ENCODE measurements at places on chromosomes 7 and 10. TPM values are rescaled to one million over a fixed set of nuclear protein-coding genes. Genes with fewer than 3 reads are reported as not detected.
A peak's percentile ranks its signal among the peaks of the same experiment; 100 is the strongest.

GRCh38 chr10:53223851-53224250 lies 451.3 kb upstream of the MBL2 start:
- ATAC-seq = no peak

DNA sequence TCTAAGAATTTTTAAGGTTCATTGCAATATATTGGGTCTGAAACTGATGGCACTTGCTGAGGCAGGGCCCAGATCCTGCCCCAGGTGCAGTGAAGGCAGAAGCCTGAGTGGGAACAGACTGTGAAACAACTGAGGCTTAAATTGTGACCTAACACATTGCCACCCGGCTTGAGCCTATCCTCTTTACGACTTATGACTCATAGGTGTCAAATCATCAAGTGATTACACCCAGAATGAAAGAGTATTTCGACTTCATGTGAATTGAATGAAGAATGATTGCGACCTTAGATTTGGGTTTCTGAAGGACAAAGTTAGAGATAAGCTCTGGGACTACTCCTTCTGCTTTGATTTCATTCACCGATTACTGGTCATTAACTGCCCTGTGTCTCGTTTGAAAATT lies 200.9 kb downstream of the CREB5 start:
- ATAC-seq = no peak

DNA sequence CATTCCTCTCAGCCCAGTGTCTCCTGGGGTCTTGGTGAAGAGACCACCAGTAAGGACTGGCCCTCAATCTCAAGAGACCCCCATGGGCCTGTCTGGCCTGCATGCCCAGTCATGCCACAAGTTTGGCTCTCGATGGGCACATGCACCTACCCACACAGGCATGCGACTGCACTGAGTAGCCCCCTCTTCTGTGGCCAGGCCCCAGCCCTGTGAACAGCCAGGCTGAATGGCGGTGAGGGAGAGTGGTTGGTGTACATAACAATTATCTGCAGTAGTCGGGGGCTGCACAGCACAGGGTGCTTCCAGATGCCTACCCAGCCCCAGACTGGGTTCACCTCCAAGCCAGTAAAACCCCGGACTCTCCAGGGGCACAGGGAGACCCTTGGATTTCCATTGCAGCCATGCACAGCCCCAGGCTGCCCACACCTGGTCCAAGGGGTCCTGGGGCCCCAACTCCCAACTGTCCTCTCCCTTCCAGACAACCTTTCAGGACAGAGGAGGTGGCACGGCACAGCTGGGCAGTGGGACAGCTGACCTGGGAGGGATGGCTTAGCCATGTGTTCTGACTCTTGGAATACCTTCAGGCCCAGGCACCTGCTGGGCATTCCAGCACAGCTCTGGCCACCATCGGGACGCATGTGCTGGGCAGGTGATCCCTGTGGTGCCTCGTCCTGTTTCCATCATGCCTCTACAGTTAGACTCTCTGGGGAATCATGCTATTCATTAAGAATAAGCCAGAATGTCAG lies 21.0 kb upstream of the CSGALNACT2 start:
- ATAC-seq = no peak

GRCh38 chr10:3108033-3108432 lies 40.7 kb downstream of the PFKP start:
- ATAC-seq = no peak

Gene SKIDA1
- 0.06 TPM for total RNA-seq

Gene ETV1
- 1.7 TPM for total RNA-seq

- ATAC-seq = no peak
Observed at GRCh38 chr7:133139801-133140200, 57.9 kb upstream of the CHCHD3 start.

GRCh38 chr10:97497572-97498075 lies 598 bp downstream of the MMS19 start:
- ATAC-seq = peak; percentile 58

GRCh38 chr7:157423348-157423747 lies 86.5 kb downstream of the DNAJB6 start:
- ATAC-seq = no peak

Gene PON1
- not detected for total RNA-seq

- no peak for ATAC-seq
Observed at GRCh38 chr10:3395041-3395440, 222.5 kb upstream of the PITRM1 start.

DNA sequence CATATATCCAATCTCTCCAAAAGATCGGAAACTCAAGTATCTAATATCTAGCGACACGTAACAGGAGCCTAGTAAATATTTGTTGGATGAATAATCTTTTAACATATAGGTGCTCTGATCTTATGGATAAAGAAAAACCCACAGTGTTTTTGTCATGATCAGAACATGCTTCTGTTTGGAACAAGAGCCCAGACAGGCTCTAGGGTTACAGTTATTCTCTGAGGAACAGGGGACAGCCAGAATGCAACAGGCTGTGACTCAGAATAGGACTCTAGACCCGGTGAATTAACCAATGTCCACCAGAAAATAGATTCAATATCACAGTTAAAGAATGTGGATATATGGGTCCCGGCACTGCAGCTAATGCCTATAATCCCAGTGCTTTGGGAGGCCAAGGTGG lies 296.1 kb upstream of the FZD8 start:
- ATAC-seq = no peak

- no peak for ATAC-seq
Observed at GRCh38 chr7:43295429-43295828, 183.0 kb downstream of the HECW1 start.

Gene VSTM4
- 0.06 TPM for total RNA-seq

- no peak for ATAC-seq
Observed at GRCh38 chr7:123751821-123752220, 3.0 kb upstream of the WASL start.

Gene IGF2BP3
- total RNA-seq = 0.67 TPM

DNA sequence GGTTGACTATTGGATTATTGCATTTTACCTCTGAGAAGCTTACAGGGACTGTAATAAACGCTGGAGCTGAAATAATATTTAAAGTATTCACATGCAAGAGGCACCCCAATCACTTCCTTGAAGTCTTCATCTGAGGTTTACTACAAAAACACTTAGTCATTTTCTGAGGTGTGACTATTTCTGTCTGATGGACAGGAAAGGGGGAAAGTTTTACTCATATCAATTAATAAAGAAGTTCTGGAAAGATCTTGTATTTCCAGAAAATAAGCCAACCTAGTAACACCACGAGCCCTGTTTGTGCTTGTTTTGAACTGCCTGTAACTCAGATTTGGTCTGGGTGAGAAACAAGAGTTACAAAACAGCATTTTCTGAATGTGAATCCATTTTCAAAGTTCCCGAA lies 63.9 kb upstream of the PRKCQ start:
- peak; percentile 67 for ATAC-seq

Gene PHYHIPL
- not detected for total RNA-seq

DNA sequence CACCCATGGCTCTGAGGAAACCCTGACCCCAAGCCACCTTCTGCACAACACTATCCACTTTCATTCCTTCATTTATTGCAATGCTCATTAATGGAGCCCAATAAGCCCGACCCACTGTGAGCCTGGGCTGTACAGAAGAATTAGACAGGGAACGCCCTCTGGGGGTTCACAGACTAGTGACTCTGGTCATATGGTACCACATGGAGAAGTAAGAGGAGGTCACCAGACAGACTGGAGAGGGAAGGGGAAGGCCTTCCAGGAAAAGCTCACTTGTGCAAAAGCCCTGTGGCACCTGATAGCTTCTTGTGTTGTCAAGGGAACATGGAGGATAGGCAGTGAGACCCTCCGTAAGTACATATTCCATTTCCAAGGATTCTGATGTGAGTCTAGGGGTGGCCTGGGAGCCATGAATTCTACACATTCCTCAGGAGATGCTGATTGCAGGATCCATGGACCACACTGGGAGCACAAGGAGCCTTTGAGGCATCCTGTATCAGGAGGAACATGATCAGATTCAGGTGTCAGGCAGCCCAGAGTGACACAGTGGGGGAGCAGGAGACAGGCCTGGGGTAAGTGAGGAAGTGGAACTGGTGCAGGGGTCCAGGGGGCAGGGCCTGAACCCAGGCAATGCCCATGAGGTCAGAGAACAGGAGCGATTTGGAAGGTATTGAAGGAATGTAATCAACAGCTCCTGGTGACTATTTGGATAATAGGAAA lies 19.9 kb downstream of the TMEM72 start:
- no peak for ATAC-seq

DNA sequence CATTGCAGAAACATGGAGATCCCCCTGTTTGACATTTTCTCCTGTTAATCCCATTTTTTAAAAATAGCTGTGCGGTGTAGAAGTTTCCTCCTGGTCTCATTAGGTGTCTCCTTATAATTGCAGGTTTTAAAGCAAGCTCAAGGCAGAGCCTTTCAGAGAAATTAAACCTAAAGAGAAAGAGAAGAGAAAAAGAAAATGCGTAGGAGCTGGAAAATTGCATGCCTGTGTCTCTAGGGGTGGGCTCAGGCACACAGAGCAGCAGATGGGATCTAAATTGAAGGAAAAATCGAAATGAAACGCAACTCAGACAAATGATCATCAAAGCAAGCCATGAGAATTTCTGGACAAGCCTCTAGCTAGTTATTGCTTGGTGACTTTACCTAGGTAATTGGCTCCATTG lies 40.1 kb downstream of the GPR26 start:
- no peak for ATAC-seq

Gene LRIT1
- not detected for total RNA-seq

- peak; percentile 46 for ATAC-seq
Observed at GRCh38 chr7:115462301-115463015, 540.6 kb downstream of the MDFIC start.

Gene DENND2A
- total RNA-seq = not detected

Gene MYPN
- total RNA-seq = 1.1 TPM

DNA sequence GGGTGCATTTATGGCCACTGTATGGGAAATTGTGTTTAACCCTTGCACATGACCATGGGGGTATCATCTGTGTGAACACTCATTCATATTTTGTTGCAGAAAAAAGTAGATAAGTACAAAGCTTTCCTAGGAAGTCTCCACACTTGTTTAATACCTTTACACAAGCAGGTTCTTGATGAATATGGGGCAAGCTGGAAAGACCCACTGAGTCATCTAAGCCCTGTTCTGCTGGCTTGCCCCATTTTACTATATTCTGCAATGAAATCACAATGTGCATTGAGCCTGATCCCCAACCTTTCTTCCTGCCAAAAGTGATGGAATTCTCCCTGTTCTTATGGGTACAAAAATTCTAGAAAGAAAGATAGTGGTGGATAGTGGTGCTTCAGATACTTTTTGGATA lies 99.8 kb downstream of the CCDC71L start:
- ATAC-seq = peak; percentile 67

GRCh38 chr7:2440608-2441245 lies 35.5 kb downstream of the GRIFIN start:
- ATAC-seq = no peak

- ATAC-seq = no peak
Observed at GRCh38 chr10:9018195-9019173, 964.0 kb downstream of the GATA3 start.

- no peak for ATAC-seq
Observed at GRCh38 chr7:22601812-22602565, 102.0 kb upstream of the STEAP1B start.

DNA sequence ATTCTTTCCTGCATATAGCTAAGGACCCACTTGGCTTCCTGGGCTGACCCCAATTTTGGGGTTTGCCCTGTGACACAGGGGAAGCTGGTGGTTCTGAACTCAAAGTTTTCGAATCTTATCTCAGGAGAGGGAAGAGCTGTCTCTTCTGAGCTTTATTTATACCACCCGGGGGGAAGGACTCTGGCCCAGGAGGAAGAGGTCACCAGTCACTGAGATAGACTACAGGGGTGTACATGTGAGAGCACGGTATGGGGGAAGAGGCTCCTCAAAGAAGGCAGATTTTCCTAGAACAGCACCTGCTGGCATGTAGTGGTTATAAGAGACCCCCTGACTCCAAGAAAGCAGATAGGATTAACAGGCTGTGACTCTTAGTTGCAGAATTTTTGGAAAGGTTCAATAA lies 101.8 kb upstream of the ELMO1 start:
- ATAC-seq = no peak

Gene ARL4A
- 12.4 TPM for total RNA-seq

DNA sequence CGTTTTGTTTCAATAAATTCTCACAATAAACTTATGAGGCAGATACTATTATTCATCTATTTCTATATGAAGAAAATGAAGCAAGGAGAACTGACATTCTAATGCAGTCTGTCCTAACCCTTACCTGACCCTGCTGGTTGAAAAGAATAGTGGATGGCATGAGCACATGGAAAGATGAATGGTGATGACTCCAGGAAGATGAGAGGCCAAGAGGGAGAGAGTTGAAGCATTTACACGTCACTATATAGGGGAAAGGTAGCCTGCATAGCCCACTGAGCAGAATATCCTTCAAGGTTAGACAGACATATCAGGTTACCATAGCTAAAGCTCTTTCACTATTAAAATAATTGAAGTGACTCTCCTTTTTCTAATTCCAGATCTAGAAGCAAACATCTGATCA lies 163.9 kb upstream of the CDK1 start:
- ATAC-seq = no peak

DNA sequence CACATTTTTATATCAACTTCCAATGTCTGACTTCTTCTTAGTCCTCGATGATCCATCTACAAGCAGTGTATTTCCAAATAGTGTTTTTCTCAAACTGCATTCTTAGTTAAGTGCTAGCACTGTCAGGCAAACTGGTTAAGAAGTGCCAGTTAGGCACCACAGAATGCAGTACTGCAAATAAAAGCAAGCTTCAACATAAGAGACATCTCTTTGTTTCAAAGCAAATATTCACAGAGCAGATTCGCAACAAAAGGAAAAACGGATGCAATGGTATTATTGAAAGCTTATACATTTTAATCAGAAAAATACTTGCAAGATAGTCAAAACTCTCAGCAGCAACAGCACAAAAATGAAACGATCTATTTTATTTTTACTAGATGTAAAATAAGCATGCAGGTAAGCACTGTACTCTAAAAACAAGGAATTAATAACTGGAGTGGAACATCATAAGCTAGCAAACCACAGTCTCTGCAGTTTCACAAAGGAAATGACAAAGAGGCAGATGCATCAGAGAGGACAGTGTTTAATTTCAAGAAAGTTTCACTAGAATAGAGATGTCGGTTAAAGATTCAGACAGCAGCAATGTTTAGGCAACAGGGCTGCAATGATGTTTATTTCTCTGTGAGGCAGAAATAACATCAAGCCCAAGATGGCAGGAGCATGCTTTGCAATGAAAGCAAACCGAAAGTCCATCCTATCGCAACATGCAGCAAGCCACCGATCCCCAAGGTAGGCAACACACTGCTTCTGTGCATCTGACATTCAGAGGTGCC lies 82.0 kb downstream of the FGFR2 start:
- ATAC-seq = peak; percentile 94

DNA sequence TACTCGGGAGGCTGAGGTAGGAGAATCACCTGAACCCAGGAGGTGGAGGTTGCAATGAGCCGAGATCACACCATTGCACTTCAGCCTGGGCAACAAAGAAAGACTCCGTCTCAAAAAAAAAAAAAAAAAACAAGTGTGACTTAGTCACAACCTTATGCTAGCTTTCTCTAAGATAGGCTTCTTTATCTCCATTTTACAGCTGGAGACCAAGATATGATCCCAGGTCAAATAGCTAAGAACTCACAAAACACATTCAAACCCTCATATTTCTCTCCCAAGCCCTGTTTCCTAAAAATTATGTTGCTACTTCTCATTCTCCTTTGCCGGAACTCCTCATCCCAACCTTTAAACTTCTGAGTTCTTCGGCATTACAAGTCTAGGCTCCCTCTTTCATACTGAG lies 13.0 kb upstream of the DHTKD1 start:
- ATAC-seq = no peak

Gene CYP26A1
- 0.40 TPM for total RNA-seq
